ENCODE measurements at places on chromosomes 2 and 18. TPM values are rescaled to one million over a fixed set of nuclear protein-coding genes. Genes with fewer than 3 reads are reported as not detected.

SERPINB5 gene
- total RNA-seq = not detected

DHRS9 gene
- 29.2 TPM for total RNA-seq

NEUROD1 gene
- not detected for total RNA-seq

SKA1 gene
- 2.7 TPM for total RNA-seq

IDH1 gene
- total RNA-seq = 94.8 TPM

PTPRN gene
- total RNA-seq = 1.9 TPM

CNGA3 gene
- not detected for total RNA-seq

PROM2 gene
- under 0.01 TPM for total RNA-seq

PDCL3 gene
- total RNA-seq = 7.0 TPM

CPLX4 gene
- total RNA-seq = not detected

ITGB1BP1 gene
- total RNA-seq = 58.3 TPM

UPP2 gene
- total RNA-seq = not detected

THSD7B gene
- not detected for total RNA-seq

LOXHD1 gene
- not detected for total RNA-seq

POTEE gene
- not detected for total RNA-seq

KCNIP3 gene
- 4.4 TPM for total RNA-seq

CYS1 gene
- under 0.01 TPM for total RNA-seq

ANKRD44 gene
- total RNA-seq = 7.6 TPM

GPN1 gene
- 21.9 TPM for total RNA-seq

FRZB gene
- 0.49 TPM for total RNA-seq

FTCDNL1 gene
- total RNA-seq = not detected

HRH4 gene
- total RNA-seq = not detected

CFC1 gene
- total RNA-seq = not detected

FAM237A gene
- total RNA-seq = not detected

POU3F3 gene
- not detected for total RNA-seq

ABHD1 gene
- not detected for total RNA-seq

ZSWIM2 gene
- total RNA-seq = not detected

CFAP210 gene
- total RNA-seq = not detected

FSHR gene
- not detected for total RNA-seq

USP40 gene
- 17.5 TPM for total RNA-seq

ADAM23 gene
- 8.3 TPM for total RNA-seq

UGT1A6 gene
- not detected for total RNA-seq

Data from cardiac atrium fibroblast (primary cell).